Cortex of kidney (tissue), 1 donor: ENCODE measurements at places on chromosomes 5 and 9.

DNA sequence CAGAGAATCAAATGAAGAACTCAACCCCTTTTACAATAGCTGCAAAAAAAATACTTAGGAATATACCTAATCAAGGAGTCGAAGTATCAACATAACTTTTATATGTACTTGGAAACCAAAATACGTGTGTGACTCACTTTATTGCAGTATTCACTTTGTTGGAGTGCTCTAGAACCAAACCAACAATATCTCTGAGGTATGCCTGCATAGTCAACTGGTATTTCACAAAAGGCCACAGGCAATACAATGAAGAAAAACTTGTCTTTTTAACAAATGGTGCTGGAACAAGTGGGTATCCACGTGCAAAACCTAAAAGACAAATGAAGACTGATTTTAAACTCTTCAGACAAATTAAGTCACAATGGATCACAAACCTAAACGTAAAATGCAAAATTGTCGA is 385.7 kb downstream of the TLE1 start:
- DNase-seq: no peak

DNA sequence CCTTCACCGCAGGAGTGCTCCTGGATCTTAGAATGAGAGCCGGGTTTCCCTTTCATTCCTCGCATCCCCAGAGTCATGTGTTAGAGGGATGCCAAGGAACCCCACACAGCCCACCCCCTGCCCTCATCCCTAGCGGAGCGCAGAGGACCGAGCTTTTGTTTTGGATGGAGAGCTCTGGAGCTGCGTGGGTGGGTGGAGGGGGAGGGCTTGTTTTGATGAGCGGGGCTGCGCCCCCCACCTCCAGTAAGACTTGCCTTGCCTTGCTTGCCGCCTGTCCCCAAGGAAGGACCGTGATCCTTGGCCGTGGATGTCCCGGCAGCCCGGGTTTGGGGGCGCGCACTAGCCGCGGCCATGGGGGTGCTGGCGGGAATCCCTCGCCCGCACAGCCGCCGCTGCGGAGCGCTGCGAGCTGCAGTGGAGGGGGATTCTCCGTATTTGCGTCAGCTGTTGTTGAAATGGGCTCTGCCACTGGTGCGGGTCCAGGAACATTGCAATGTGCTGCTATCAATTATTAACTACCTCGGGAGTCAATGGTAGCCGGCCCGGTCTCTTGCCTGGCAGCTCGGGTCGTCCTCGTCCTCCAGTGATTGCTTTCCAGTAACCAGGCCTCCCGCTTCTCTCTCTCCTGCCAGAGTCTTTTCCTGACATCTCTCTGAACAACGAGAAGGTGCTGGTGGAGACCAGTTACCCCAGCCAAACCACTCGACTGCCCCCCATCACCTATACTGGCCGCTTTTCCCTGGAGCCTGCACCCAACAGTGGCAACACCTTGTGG is 1.0 kb downstream of the EGR1 start:
- no peak for DNase-seq

GRCh38 chr5:36060420-36060887 is 6.2 kb downstream of the UGT3A2 start:
- DNase-seq: no peak

DNA sequence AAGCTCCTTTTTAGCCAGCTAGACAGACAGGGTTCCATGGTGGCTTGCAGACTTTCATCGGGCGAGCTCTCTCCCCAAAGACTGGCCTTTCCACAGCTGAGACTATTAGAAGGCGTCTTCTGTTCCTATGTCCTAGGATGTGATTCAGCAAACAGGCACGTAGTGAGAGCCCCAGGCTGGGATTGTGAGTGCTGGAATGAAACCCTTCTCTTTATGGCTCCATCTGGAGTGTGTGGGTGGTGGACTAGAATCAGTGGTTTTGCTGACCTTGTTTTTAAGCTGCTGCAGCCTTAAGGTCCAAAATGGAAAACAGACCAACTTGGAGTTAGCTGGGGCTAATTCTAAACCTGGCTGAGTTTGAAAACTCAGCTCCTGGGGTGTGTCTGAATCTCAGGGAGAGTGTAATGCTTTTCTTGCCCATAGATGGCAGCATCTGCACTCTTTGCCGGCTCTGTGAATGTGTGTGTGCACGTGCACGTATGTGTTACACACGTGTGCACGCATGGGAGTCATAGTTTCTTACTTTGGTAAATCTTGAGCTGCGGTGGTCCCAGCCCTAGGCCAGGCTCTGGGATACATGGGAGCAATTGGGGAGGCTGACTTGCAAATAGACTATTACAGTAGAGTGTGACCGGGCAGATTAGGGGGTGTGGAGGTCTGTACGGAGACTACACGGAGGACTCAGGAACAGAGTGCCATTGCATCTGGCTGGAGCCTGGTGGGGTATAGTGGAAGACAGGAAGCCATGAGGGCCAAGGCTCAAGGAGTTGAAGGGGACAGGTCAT is 10.7 kb downstream of the GSN start:
- DNase-seq: no peak

- DNase-seq: no peak
Measured at GRCh38 chr5:157115012-157115411, 6.2 kb upstream of the HAVCR2 start.

DNA sequence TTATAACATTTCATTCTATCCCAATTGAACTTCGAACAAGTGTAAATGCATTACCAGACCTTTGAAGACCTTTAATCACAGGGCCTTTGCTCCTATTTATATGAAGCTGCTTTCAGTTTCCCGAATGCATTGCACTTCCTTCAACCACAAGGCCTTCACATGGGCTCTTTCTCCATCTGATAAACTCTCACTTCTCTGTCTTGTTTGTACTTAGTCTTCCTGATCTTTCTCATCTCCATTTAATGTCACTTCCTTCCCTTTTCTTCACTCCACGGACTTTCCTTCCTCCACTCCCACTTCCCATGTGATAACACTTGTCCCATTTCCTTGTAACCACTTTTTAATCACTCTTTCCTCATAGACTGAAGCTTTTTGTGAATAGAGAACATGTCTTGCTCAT is 74.3 kb upstream of the TNC start:
- DNase-seq: no peak

GRCh38 chr9:132955768-132956167 is 11.4 kb upstream of the TSC1 start:
- no peak for DNase-seq

DNA sequence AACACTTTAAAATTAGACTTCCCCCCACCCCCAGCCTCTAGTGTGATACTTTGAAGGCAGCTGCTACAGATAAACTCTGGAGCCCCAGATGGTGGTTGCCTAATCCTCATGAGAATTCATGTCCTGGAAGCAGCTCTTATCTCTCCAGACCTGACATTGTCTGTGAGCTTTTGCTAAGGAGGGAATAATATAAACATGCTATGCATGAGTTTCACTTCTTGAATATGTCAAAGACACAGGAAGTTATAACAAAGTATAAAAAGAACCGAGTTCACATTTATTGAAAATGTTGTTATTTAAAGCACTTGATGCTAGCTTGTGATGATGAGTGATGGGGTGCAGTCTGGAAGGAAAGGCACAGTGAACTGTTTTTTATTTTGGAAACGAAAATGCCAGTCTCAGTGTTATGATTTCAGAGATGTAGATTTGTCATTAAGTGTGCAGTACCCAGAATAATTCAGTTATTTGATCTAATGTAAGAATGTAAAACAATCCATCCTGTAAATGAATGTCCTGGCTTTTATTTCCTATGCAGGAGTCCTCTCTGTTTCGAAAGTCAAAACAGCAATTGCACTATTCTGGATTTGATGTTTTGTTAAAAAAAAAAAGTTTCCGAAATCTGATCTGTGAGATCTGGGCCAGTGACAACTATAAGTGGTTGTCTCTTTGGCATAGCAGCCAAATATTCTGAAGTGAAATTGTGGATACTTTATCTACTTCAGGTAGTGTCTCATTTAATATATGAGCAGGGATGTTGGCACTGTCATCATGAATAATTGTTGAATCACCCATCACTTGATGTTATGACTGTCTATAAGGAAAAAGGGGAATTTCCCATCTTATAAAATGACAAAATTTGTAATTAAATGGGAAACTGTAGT is 77.0 kb downstream of the ZCCHC7 start:
- DNase-seq: no peak

GRCh38 chr9:34995670-34996060 is 6.1 kb downstream of the DNAJB5 start:
- no peak for DNase-seq

DNA sequence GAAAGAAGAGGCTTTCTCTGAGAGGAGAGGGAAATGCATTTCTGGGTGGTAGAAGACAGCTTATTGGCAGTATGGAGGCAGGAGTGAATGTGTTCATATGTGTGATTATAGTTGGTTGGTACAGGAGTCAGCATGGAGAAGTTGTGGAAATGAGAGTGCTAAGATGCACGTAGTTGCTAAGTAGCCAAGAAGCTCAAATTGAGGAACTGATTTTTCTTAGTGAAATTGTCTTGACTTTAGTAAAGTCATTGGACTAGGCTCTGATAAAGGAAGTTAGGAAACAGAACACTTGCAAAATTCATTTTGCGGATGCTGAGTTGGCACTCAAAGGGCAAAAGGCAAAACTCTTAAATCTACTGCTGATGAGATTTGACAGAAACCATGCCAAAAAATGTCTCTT is 158.9 kb upstream of the VCAN start:
- no peak for DNase-seq

- no peak for DNase-seq
Measured at GRCh38 chr5:97623441-97623840, 440.4 kb upstream of the RIOK2 start.

DNA sequence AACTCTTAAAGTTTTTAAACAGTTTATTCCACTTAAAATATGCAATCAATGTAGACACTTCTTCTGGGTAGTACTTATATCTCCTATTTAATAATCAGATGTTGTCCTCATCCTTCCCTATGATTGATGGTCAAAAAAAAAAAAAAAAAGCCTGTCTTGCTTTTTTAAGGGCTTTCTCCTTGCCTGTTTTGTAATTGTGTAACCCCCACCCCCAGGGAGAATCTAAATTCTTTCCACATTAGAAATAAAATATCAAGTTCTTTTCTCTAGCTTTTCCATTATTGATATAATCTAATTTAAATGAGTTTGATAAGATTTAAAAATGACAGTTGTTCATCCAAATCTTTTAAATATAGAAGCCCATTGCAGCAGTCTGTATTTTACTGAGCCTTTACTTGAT is 119.7 kb downstream of the CHSY3 start:
- DNase-seq: no peak

DNA sequence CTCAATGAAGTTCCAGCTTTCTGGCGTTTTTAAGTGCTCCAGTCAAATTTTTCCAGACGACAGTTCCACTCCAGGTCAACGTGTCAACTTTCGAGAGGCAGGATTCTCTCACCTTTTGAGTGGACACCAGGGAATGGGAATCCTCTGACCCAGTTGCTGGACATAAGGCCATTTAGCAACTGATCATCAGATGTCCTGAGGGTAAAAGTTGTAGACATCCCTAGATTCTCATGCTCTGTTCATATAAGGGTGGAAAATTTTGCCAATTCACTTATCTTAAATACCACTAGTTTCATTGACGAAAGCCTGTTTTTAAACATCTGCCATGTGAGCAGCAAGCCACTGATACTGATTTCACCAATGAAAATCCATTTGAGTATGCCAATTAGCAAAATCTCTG is 275.5 kb downstream of the MAST4 start:
- no peak for DNase-seq

GRCh38 chr5:1750469-1750868 is 49.2 kb downstream of the MRPL36 start:
- no peak for DNase-seq

DNA sequence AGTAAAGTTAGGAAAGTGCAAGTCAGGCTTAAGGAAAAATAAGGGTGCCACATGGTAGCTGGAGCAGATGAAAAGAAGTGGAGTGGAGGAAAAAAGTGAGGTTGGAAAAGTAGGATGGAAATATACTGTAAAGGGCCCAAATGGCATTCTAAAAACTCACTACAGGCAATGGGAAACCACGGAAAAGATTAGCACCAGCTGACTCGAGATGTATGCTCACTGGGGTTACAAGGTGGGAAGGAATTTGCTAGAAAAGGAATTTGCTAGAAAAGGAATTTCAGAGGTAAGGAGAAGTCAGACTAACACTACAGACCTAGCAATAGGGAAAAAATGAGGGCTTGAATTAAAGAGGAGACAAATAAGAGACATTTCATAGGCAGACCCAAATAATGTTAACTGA is 3.6 kb downstream of the PSMD5 start:
- DNase-seq: no peak

DNA sequence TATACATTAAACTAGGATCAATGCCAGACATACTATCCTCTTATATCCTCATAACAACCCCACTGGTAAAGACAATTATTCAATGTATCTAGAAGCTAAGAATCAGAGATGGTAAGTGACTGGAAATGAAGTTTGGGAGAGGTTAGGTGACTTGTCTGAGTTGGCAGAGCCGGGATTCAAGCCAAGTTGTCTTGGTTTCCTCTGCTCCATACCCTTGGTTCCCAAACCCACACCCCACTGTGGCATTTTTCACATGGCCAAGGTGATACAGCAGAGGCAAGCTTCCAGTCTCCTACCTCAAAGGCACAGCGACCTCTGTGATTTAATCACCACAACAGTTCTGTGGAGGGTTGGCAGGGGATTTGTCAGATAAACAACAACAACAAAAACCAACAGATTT is 34.7 kb upstream of the ADRB2 start:
- no peak for DNase-seq

DNA sequence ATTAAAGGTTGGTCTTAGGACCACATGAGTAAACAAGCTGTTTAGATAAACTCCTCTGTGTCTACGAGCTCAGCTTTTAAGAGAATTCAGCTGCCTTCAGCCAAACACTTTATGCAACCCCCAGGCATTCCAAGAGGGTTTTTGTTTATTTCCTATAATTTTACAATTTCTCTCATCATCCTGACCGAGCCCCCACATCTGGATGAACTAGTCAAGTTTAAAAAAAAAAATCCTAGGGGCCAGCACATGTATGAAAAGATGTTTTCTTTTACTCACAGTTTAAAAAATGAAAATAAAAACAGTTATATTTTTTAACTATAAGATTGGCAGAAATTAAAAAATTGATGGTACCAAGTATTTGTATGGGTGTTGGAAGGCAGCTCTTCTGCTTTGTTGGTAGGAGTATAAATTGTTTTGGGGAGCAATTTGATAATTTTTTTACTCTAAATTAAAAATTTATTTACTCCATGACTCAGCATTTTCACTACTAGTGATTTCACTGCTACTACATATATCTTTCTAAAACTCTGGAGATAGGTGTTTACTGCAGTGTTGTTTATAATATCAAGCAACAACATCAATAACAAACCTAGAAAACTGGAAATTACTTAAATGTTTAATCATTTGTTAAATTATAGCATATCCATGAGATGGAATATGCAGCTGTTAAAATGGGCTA is 18.1 kb downstream of the YTHDC2 start:
- no peak for DNase-seq

DNA sequence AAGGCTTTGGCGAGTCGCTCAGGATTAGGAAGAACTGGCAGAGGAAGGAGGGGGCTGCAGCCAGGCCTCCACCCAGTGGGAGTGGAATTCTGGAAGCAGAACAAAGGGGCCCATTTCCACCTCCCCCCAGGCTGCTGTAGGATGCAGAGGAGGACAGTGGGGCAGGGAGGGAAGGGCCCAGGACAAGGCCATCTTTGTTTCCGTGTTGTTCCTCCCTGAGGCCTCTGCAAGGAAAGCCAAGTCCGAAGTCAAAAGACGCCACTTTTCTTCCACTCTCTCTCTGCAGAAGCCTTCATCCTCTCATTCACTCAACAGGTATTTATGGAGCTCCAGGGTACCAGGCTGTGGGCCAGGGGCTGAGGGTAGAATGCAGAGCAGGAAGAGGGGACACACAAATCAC is 70.7 kb downstream of the ENTREP1 start:
- DNase-seq: no peak

GRCh38 chr5:173454736-173455598 is 126.8 kb upstream of the STC2 start:
- no peak for DNase-seq
